ENCODE measurements at places on chromosomes 4 and X. TPM values are rescaled to one million over a fixed set of nuclear protein-coding genes. Genes with fewer than 3 reads are reported as not detected.
A peak's percentile ranks its signal among the peaks of the same experiment; 100 is the strongest.

- H3K4me1 ChIP-seq: no peaks in the 10 kb centered on the region
- H3K4me3 ChIP-seq: no peak overlapping the region
- H3K27me3 ChIP-seq: no peaks in the 10 kb centered on the region
- H3K27ac ChIP-seq: no peak overlapping the region
- H3K36me3 ChIP-seq: no peaks in the 10 kb centered on the region
These were observed 458.7 kb downstream of the NAF1 start for GRCh38 chr4:162707962-162708361.

- H3K36me3 ChIP-seq: no peaks in the 10 kb centered on the region
- H3K27ac ChIP-seq: no peak overlapping the region
- no peaks in the 10 kb centered on the region for H3K4me1 ChIP-seq
- DNase-seq: no peak
These were observed 2750.2 kb downstream of the ARAP2 start for GRCh38 chr4:33494150-33494549.

GRCh38 chrX:154785716-154786115 lies 19.6 kb downstream of the MPP1 start:
- H3K4me3 ChIP-seq: no peak overlapping the region
- peak overlapping the region; percentile 73 for H3K27ac ChIP-seq
- no peak for DNase-seq
- H3K27me3 ChIP-seq: no peaks in the 10 kb centered on the region
- no peaks in the 10 kb centered on the region for H3K36me3 ChIP-seq

- H3K27me3 ChIP-seq: no peaks in the 10 kb centered on the region
- no peak overlapping the region for H3K4me3 ChIP-seq
- no peak overlapping the region for H3K27ac ChIP-seq
- H3K36me3 ChIP-seq: no peaks in the 10 kb centered on the region
- no peak for DNase-seq
These were observed 1347.3 kb downstream of the RPA4 start for GRCh38 chrX:98231003-98231402.

GRCh38 chr4:151144329-151145072 lies 45.1 kb downstream of the RPS3A start:
- H3K36me3 ChIP-seq: no peaks in the 10 kb centered on the region
- H3K27me3 ChIP-seq: no peaks in the 10 kb centered on the region

DNA sequence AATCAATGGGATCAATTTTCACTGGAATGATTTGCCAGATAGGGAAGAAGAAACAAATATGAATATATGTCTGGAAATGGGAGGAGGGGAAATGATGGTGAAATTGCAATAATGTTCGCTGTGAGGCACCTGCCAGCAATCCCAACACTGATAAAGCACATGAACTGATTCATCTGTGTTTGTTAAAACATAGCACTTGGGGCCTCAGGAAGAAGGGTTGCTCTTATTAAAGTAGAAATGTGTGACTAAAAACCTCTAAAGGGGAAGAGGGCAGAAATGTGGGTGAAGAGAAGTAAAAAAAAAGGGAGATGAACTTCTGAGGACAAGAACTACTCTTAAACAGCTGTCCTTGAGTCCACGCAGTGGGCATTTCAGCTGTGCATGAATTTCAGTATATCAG lies 101.4 kb downstream of the C4orf51 start:
- H3K27me3 ChIP-seq: no peaks in the 10 kb centered on the region
- no peaks in the 10 kb centered on the region for H3K4me1 ChIP-seq
- DNase-seq: no peak
- H3K4me3 ChIP-seq: no peak overlapping the region
- no peaks in the 10 kb centered on the region for H3K36me3 ChIP-seq
- H3K27ac ChIP-seq: no peak overlapping the region

GRCh38 chrX:53330331-53330730 lies 48.9 kb upstream of the IQSEC2 start:
- H3K36me3 ChIP-seq: no peaks in the 10 kb centered on the region
- H3K4me3 ChIP-seq: no peak overlapping the region
- H3K4me1 ChIP-seq: no peaks in the 10 kb centered on the region
- DNase-seq: no peak

The PTPN13 gene
- 14.8 TPM for total RNA-seq

The TMEM154 gene
- total RNA-seq: 4.6 TPM

Measured in Caco-2 (cell line).